ENCODE measurements at places on chromosomes 3 and 15.

- no peak for DNase-seq
Measured at GRCh38 chr15:99399618-99400017, 148.3 kb downstream of the LRRC28 start.

DNA sequence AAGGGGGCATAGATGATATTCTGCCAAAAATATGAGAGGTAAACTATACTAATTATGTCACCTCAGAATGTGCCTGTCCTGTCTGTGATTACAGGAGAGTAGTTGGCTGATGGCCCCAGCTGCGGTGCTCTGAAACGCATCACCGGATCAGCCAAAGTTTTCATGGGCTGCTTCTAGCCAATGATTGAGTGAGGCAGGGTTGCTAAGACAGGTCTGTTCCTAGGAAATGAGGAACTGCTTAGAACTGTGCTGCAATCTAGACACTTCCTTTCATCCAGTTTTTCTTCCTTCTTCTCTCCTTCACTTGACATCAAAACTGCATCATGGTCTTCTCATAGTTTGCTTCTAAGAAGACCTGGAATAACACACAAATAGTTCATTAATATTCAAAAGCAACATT, 124.0 kb downstream of the KCNH8 start:
- no peak for DNase-seq

DNA sequence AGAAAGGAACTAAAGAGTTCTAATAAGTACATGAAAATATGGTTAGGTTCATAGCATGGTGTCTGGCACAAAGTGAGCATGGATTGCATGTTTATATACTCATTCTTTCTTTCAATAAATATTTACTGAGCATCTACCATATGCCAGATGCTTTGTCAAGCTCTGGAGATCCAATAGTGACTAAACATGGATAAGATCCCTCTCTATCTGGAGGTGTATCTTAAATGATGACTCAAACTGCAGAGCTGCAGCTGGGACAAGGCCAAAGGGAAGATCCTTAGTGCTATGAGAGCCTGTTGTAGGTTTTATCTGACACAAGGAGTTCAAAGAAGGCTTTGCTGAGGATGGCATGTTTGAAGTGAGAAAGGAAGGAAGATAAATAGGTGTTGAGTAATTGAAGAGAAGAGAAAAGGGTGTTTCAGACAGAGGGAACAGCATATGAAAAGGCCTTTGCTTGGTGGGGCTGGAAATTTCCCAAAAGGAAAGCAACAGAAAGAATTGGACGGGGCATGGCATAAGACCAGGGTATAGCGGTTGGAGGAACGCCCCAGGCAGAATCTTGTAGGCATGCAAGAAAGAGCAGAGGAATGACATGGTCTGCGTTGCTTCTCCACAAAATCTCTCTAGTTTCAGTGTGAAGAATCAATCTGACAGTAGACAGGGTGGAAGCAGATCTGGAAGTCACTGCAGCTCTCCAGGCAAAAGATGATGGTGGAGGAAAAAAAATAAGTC, 239.9 kb upstream of the LRTM1 start:
- no peak for DNase-seq

- DNase-seq, result no peak
Measured at GRCh38 chr15:31477851-31478701, 151.4 kb downstream of the KLF13 start.

DNA sequence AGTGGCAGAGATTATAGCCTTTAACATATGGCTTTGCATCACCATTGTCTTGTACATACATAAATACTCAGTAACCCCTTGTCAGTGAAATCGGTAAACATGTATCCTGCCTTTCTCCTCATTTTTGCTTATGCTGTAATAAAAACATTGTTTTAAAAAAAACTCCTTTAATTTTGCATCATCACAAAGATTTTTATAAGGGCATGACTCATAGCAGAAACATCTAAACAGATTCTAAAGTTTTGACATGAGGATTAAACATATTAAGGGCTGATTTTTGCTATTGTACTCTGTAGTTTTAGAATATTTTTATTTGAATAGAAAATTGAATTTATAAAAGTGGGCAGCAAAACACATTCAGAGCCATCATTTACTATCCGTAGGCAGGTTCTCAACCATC, 275.9 kb downstream of the ZIC4 start:
- DNase-seq, result no peak

GRCh38 chr15:62164014-62164395, 1.1 kb downstream of the C2CD4B start:
- no peak for DNase-seq

GRCh38 chr3:13557417-13557816, 8.5 kb downstream of the FBLN2 start:
- DNase-seq, result no peak

DNA sequence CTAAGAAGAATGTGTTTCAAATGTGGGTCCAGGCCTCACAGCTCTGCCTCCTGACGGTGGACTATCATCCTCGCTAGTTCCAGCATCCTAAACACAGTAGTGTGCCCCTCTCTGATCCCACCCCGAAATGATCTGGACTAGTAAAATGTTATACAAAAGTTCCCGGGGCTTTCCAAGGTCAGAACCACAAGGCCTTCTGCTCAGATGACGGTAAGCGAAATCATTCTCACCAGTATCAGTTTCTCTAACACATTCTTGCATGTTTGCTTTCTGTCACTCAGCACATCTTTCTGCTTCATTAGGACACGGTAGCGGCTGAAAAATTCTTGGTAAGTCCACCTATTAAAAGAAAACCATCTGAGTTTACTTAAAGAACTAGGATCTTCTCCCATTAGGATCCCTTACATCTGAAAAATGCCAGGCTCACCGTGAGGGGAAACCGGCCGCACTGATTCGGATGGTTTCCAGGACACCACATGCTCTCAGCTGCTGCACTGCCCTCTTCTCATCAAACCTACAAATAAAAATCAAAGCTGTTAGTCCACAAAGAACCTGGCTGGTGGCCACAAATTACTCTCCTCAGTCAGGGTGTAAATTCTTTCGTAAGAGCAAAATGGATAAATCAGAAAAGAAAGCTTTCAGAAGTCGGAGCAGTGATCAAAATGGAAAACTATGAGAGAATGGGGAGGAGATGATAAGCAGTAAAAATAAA, 83.9 kb upstream of the MYO5C start:
- DNase-seq, result no peak

GRCh38 chr3:141093397-141093796, 42.2 kb downstream of the SPSB4 start:
- no peak for DNase-seq

DNA sequence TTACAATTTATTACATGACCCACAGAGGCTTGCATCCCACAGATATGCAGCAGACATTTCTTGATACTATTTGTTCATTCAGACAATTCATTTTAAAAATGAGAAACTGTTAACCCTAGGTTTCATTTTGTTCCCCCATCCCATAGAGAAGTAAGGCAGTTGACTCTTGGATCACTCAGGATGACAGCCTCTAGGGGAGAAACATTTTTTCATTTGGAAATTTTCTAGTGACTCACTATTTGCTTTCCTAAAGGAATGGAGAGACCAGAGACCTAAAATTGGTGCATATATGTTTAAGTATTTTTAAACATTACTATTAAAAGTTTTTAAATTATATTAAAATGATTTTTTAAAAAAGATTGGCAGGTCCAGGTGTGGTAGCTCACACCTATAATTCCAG, 19.5 kb upstream of the PHC3 start:
- DNase-seq, result no peak

DNA sequence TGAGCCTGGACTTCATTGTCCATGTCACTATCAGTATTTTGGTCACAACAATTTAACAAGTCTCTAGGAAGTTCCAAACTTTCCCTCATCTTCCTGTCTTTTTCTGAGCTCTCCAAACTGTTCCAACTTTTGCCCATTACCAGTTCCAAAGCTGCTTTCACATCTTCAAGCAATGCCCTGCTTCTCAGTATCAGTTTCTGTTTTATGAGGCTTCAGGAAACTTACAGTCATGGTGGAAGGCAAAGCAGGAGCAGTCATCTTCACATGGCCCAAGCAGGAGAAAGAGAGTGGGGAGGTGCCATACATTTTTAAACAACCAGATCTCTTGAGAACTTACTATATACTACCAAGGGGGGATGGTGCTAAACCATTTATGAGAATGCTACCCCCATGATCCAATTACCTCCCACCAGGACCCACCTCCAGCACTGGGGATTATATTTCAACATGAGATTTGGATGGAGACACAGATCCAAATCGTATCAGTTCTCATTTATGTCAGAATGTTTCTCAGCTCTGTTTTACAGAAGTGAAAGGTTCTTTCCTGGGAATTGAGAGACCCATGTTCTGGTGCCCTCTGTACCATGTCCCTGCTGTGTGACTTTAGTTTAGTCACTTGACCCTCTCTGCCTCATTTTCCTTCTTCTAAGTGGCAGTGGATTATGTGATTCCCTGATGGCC, 169.7 kb downstream of the PLCL2 start:
- DNase-seq, result no peak

- no peak for DNase-seq
Measured at GRCh38 chr3:46888705-46889104, 11.2 kb downstream of the PTH1R start.

DNA sequence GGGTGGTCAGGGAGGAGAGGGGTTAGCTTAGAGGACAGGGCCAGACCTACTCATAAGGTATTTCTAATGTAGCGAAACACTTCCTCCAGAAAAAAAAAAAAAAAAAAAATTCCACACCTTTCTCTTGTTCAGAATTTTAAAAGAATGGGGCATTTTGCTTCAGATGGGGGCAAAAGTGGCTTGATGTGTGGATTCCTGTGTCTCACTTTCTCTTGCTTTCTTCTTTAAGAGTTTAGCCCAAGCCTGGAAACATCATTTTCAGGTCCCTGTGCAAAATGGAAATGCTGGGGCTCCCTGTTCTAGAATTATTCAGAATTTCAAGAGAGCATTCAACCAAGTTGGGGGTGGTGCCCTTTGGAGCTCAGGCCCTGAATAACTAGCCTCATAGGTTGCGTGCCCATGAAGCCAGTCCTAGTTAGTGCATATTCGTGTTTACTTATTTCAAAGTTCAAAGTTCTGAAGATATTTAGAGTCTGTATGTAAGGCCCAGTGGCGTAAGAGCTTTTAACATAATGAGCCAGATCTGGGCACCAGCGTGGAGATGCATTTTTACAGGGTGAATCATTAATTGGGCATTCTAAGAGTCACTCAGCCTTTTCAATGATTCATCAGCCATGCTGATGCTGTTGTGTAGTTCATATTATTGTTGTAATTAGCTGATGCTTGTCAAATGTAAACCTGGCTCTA, 104.5 kb downstream of the RPLP1 start:
- no peak for DNase-seq

DNA sequence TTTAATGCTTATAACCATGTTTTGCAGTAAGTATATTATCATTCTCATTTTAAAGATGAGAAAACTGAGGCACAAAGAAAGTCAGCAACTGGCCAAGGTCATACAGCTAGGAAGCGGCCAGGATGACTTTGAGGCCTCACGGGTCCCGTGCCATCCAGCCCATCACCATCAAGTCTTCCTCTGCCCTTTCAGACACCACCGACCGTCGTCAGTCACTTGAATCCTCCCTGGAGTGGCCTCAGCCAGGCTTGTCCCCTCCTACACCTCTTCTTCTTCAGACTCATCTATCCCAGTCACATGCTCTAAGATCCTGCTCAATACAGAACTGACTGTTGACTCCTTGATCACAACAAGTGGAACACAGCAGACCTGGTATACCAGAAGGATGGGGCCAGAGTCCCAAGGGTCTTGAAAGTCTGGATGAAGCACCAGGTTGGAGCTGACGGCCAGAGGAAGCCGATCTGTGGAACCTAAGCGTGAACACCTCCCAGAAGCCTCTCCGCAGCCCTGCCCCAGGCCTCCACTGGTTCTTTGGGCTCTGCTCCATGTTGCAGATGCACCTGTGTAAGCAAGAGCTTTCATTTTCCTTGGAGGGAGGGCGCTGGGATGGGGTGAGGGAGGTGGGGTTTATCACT, 22.1 kb downstream of the ITGA11 start:
- peak; percentile 10 for DNase-seq

DNA sequence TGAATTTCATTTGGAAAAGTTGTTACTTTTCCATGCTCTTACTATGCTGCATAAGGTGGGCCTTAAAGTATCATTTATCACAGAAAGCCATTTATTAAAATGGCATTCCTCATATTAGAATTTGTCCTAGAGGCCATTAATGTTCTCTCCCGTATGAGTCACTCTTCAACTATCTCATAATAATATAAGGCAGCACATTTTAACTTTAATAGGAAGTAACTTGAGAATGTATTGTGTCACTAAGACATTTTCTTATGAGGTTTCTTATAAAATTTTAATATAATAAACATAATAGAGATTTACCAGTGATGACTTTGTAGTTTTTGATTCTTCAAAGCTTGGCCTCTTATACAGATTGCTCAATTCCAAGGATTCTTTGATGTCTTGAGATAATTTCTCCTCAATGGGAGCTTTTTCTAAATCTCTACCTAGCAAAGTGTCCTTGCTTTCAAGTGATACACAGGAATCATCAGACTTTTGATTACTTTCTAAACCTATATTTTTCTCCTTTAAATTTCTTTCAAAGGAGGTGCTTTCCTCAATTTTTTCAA, 74.7 kb downstream of the ZBBX start:
- no peak for DNase-seq

- DNase-seq, result no peak
Measured at GRCh38 chr3:99825004-99825640, 7.5 kb downstream of the CMSS1 start.

DNA sequence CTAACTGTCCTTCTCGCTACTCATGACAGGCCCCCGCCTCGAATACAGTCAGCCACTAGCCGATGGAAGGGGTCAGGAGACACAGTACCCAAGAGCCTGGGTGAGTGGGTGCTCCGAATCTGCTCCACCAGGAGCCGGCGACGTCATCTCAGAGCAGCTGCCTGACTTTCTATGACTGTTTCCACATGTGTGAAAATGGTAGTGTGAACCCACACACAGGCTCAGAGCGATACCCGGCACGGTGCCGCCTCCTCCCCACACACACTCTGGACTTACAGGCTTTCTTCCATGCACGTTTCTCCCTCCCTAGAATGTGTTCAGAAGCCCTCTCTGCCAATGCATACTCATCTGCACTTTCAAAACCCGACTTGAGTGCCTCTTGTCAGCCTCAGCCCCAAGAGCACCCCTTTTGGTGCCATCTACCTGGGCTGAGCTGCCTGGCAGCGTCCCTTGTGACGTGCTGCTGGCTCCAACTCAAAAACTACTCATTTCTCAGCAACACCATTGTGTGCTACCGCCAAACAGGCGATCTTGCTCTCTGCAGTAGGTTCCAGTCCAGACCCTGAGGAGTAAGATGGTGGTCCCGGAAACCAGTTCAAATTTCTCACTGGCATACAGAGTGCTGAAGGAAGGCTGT, 29.7 kb downstream of the VGLL4 start:
- DNase-seq, result peak; percentile 53

DNA sequence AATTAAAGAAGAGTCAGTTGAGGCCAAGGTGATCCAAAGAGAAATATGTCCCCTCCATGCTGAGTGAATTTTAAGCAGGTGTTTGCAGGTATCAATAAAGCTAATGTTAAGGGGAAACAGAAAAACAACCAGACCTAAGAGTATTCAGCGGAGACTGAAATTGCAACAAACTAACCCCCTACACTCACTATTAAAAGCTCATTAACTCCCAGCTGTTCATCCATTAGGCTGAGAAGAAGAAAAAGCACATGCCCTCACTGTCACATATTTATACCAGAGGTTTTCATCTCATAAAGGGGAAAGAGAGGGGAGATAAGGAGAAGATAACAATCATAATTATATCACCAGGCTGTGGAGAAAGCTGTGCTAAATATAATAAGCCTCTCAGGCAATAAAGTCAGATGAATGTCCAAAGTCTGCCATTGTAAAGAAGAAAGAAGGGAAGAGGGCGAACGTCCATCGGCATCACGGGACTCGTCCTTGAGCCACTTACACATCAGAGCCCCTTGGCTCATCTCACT, 145.2 kb downstream of the TAFA4 start:
- no peak for DNase-seq

Measured in femur (tissue), 1 donor.